ENCODE measurements at places on chromosomes 6 and 20.

DNA sequence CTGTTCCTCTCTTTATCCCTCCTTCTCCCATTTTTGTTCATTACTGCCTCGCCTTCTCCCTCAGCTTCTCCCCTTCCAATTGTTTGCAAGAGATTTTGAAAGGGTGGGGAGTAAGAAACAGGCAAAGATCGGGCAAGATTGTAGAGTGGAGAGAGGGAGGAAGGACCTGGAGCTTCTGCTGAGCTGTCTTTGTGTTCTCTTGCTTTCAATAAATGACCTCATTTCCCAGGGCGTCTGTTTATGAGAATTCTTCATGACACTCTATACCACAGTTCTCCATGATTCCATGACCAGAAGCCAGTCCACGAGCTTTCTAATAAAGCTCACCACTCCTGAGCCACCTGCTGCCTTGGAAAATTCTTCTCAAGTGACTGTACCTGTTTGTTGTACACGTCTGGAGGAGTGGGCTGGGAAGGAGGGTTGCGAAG lies 50.0 kb upstream of the PLEKHG1 start:
- no peak for DNase-seq

- no peak for DNase-seq
Measured at GRCh38 chr6:56101141-56101553, 146.2 kb downstream of the COL21A1 start.

GRCh38 chr6:21111093-21111725 lies 482.3 kb upstream of the SOX4 start:
- no peak for DNase-seq

DNA sequence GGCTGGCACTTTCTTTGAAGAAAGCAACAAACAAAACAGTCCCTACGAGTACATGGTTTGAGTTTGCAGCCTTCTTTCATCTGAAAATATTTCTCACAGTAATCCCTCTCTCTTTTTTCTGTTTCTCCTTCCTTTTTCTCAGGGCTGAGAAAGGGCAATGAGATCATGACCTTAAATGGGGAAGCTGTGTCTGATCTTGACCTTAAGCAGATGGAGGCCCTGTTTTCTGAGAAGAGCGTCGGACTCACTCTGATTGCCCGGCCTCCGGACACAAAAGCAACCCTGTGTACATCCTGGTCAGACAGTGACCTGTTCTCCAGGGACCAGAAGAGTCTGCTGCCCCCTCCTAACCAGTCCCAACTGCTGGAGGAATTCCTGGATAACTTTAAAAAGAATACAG lies 80.7 kb upstream of the CLDN20 start:
- no peak for DNase-seq

DNA sequence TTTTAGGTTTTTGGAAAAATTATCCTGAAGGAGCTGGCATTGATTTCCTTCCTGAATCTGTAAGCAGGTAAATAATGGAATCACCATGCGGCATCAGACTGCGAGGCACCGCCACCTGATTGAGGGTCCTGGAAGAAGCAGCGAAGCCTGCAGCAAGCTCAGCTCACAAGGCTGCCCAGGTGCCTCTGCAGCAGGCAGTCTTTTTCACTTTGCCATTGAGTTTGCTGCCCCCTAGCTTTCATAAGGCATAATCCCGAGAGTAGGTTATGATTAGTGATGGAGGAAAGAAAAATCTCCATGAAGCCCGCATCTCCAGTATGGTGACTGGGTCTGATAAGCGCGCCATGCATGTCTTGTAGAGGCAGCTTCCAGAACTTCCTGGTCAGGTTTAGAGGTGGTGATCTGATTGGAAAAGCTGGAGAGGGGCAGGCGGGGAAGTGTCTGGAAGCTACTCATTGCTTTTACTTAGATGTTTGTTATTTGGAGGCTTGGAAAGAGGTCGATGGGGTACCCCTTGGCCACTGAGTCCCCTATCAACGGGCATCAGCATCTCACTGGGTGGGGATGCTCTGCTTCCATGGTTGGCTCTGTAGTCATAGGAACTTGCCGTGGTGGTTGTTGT lies 26.7 kb downstream of the IYD start:
- peak; percentile 7 for DNase-seq

DNA sequence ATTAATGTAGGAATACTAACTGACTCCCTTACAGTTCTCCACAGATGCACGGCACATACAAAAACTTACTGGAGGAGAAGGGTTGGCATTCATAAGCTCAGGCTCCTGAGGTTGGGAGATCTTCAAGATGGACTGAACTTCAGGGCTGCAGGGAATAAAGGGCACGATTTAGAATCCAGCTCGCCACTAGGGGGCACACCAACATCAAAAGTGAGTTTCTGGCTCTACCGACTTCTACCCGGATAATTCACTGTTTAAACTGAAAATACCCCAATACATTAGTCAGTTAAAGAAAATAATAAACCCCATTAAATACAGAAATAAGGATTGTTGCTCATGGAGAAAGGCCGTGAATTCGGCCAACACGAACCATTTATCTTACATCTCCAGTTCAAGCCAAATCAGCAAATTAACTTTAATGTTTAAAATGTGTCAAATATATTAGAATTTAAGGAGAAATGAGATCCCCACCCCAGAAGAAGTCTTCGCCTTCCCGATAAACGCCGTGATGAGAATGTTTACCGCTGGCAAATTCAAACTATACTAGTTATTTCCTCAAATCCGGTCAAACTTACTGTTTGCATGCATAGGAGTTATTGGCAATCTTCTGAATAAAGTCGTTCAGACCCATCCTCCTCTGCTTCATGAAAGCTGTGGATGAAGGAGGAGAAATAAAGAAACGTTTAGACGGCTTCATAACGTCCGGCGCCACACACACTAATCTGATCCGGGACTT lies 121.7 kb upstream of the SLC2A12 start:
- DNase-seq, result peak; percentile 78

DNA sequence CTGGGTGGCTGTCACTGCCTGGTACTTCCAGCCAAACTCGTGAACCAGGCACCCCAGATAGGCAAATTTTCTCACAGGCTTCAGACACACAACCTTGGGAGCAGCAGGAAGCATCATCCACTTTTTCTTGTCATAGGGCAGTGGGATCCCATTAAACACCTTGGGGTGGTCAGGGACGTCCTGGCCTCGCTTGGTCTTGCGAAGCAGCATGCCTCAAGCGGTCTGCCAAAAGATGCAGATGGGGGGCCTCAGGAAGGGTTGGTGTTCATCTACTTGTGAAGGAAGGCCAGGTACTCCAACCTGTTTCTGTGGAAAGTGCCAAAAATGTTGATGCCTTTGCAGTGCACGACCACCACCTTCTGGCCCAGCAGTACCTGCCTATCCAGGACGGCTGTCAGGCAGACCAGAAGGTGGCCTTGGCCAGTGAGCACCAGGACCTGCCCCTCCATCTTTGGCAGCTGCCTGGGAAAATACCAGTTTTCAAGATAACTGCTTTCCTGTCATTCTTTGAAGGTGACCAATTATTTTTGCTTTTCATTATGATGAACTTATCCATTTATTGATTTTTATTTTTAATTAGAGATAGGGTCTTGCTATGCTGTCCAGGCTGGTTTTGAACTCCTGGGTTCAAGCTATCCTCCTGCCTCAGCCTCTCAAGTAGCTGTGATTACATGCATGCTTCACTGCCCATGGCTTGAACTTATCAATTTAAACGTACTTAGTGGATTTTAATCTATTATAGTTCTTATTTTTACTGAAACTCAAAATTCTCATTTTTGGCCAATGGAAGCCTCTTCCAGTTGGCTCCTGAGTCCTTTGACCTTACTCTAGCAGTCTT lies 80.1 kb downstream of the MAN1A1 start:
- no peak for DNase-seq

- no peak for DNase-seq
Measured at GRCh38 chr6:53796791-53797190, 2.0 kb downstream of the LRRC1 start.

- DNase-seq, result no peak
Measured at GRCh38 chr6:7992002-7992815, 72.0 kb downstream of the BLOC1S5 start.

- no peak for DNase-seq
Measured at GRCh38 chr6:48057601-48058000, 53.4 kb downstream of the PTCHD4 start.

- DNase-seq, result no peak
Measured at GRCh38 chr6:121896363-121896762, 460.9 kb downstream of the GJA1 start.

GRCh38 chr6:52537001-52537753 lies 39.7 kb downstream of the TRAM2 start:
- DNase-seq, result no peak

- no peak for DNase-seq
Measured at GRCh38 chr6:113160306-113161017, 696.7 kb upstream of the MARCKS start.

DNA sequence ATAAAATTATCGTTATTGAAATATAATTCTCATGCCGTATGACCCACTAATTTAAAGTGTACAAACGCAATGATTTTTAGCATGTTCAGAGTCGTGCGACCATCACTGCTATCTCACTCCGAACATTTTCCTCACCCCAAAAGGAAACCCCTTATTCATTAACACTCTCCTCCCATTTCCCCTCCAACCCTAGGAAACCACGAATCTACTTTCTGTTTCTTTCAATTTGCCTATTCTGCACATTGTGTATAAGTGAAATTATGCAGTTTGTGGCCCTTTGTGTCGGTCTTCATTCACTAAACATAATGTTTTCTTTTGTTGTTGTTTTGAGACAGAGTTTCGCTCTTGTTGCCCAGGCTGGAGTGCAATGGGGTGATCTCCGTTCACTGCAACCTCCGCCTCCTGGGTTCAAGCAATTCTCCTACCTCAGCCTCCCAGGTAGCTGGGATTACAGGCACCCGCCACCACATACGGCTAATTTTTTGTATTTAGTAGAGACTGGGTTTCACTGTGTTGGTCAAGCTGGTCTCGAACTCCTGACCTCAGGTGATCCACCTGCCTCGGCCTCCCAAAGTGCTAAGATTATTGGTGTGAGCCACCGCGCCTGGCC lies 99.7 kb upstream of the ZNF217 start:
- DNase-seq, result no peak

- no peak for DNase-seq
Measured at GRCh38 chr20:3163099-3164042, 3.7 kb upstream of the FASTKD5 start.

Measured in stimulated activated CD4-positive, alpha-beta T cell treated with anti-CD3 and anti-CD28 coated beads, TNF-alpha, amount 100 ng/mL, for 24 hours (primary cell).